OCI-M1 (cell line): ENCODE measurements at places on chromosomes 13 and 19.

DNA sequence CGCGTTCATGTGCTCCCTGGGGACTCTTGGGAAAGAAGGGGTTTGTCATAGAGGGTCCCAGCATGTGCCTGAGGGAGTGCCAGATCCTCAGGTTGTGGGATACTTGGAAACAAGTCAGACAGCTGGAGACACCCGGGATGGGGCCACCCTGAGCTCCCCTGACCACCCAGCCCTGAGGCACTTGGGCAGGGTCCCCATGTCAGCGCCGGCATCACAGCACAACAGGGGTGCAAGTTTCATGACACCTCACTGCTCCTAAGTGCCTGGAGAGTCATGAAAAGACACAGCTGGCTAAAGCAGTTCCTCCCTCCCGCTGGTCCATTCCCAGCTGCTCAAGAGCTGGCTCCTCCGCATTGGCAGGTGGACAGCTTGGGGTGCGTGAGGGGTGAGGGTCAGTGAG, 102.7 kb downstream of the KDM4B start:
- no peak for DNase-seq

DNA sequence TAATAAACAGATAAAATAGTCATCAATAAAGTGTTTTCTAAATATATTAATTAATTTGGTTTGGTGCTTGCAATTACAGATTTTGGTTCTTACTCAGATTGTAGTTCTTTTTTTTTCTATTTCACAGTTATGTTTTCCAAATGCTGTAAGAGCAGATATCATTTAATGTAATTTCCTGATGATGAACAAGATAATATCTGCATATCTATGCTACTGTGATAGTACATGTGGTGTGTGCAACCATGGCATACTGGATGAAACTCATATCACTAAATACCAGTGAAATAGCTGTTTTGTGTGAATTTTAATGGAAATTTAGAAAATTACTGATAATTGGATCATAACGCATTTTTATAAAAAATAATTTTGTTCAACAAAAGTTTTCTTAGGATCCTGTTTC, 88.8 kb upstream of the MAB21L1 start:
- DNase-seq, result no peak

DNA sequence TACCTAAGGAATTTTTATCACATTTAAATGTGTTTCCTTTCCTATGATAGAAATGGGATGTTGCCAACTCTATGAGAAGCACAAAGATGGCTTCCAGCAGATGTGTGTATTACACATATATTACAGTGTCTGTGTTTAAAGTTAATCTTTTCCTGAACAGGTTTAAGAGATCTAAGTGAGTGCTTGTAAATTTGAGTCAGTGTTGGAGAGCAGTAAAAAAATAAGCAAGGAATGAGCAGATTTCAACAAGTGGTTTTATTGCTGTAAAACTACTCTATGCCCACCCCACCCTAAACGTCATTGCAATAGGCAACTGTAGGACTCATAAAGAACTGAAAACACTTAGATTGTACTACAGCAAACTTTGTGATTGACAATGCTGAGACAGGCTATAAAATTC, 248.7 kb downstream of the KLF5 start:
- no peak for DNase-seq

DNA sequence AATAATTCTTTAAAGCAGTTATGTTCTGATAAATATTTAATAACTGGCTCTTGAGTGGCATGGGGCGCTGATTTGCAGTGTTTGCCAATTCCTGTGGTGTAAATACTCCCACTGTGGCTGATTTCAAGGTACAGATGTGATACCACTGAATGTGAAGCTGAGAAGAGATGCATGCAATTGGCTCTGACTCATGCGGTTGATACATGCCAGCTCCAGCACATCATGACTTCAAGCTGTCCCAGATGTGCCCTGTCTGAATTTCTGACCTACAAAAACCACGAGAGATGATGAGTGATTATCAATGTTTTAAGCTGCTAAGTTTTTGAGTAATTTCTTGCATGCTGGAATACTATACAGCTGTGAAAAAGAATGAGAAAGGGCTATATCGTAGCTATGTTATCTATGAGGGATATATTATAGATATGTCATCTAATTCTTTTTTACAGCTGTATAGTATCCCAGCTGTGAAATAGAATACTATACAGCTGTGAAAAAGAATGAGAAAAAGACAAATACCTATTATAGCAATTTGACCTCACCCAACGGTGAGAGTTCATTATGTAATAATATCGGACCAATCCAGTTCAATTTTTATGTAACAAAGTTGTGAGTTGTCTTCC, 7.6 kb upstream of the ACSBG2 start:
- no peak for DNase-seq

- DNase-seq, result no peak
Observed at GRCh38 chr19:20928371-20928770, 5.3 kb downstream of the ZNF85 start.

- no peak for DNase-seq
Observed at GRCh38 chr19:58063712-58064111, 4.6 kb downstream of the ZNF135 start.

DNA sequence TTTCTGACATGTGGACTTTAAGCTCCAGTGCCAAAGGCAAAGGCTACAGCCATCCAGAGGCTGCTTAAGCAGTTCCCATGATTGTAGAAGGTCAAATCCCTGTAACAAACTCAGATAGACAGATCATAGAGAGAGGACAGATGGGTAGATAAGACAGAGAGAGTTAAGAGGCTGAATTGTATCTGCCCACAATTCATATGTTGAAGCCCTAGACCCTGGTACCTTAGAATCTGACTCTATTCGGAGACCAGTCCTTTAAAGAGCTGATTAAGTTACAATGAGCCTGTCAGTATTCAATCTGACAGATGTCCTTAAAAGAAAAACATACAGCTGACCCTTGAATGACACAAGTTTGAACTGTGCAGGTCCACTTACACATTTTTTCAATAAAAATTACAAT, 115.2 kb downstream of the RAP2A start:
- no peak for DNase-seq

DNA sequence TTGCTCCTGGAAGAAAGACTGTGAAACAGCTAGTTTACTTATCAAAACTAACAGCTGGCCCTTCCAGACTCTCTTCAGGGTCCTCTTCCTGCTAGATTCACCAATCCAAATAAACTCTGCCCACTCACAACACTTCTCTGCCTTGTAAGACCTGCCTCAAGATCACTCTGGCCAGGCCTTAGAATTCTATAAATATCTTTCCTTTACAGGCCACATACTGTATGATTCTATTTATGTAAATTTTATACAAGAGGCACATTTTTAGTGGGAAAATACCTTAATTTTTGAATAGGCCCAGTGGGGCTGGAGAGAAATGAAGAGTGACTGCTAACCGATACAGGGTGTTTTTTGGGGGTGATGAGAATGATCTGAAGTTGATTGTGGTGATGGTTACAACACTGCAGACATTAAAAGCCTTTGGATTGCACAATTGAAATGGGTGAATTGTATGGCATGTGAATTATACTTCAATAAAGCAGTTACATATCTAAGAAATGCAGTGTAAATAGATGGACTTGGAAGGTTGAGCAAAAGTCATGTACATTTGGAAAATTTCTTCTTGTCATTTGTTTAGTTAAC, 141.8 kb downstream of the GPC5 start:
- DNase-seq, result peak; percentile 95

GRCh38 chr13:100883453-100883852, 208.9 kb upstream of the TMTC4 start:
- DNase-seq, result peak; percentile 1

- DNase-seq, result no peak
Observed at GRCh38 chr19:51119101-51119500, 5.6 kb upstream of the SIGLEC9 start.

- DNase-seq, result no peak
Observed at GRCh38 chr13:20908714-20909497, 6.4 kb upstream of the XPO4 start.

DNA sequence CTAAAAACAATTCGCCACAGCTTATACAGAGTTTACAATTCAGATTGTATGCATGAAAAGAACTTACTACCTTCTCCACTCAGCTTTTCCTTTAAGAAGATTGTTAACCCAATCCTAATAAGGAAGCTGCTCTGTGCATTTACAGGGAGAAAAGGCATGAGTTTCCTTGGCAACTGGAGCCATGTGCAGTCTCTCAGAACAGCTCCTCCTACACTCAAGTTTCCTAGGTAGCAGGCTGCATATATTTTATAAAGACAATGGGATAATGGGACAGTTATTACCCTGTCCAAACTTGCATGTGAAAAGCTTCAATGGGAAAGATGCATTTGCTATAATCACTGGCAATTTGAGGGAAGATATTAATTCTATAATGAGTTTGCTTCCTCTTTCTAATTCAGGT, 125.5 kb upstream of the TRPC4 start:
- DNase-seq, result peak; percentile 39

- DNase-seq, result no peak
Observed at GRCh38 chr19:16018106-16018755, 58.1 kb upstream of the TPM4 start.

GRCh38 chr19:52453324-52454094, at the start of gene ZNF578:
ZNF578 (plus strand) TSS chr19:52453553; CDS start chr19:52501846, 48,293 bp downstream.
- peak; percentile 98 for DNase-seq

DNA sequence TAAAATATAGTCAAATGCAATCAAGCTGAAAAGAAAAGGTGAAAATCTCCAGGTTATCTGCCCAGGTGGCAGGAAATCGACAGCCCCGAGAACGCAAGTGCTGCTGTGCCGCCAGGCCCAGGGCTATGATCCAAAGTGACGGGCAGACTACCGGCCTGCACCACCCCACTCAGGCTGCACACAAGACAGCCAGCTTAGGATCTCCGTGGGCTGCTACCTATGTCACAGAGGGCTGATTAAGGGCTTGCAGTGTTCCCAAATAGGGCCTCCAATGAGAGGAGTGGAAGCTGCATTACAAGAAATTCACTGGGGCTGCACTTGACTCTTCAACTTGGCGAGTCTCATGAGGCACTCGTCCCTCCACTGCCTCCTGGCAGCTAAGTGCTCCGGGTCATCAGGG, 121.8 kb downstream of the CRYL1 start:
- no peak for DNase-seq

DNA sequence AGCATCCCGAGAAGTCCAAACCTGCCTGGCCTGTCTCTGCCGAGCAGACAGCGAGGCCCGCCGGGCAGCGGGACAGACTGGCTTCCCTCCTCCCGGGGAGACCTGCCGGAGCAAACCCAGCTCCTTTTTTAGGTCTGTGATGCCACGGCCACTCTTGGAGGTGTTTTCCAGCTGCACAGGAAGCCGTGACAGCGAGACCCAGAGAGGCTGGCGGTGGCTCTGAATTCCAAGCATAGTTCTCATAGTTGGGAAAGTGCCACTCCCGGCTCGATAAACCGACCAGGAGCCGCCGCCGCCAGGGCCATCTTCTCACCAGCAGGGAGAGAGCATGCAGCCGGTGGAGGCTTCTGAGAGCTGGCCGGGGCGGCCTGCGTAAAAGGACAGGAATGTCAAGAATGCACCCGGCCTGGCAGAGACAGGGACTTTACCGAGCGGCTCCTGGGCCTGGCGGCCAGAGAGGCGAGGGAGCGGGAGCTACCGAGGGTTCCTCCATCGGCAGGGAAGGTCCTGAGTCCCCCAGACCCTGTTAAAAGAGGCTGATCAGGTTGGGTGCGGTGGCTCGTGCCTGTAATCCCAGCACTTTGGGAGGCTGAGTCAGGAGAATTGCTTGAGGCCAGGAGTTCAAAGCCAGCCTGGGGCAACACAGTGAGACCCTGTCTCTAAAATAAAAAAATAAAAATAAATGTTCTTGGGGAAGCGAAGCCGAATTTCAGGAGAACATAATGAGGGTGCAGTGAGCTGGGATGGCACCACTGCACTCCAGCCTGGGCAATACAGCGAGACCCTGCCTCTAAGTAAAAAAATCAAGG, 64.9 kb downstream of the GADD45B start:
- no peak for DNase-seq

- peak; percentile 24 for DNase-seq
Observed at GRCh38 chr19:35908010-35908441, at the start of gene TYROBP. TYROBP (minus strand) TSS chr19:35908295; CDS start chr19:35908228, 67 bp downstream.

DNA sequence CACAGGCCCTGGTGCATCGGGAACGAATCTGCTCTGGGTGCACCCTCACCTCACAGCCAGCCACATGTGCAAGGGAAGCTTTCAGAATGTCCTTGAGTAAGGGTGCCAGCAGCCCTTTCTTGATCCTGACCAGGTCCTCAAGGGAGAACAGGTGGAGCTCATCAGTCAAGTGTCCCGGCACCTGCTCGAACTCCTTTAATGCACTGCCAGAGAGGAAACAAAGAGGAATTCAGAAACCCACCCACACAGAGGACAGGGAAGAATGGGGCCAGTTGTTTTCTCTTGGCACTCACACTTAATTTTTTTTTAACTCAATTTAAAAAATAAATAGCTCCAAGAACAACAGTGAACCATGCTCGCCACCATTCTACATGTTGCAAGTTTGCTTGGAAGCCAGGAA, 41.7 kb downstream of the RUBCNL start:
- DNase-seq, result no peak

GRCh38 chr19:2302319-2303210, 5.4 kb downstream of the LINGO3 start:
- no peak for DNase-seq

DNA sequence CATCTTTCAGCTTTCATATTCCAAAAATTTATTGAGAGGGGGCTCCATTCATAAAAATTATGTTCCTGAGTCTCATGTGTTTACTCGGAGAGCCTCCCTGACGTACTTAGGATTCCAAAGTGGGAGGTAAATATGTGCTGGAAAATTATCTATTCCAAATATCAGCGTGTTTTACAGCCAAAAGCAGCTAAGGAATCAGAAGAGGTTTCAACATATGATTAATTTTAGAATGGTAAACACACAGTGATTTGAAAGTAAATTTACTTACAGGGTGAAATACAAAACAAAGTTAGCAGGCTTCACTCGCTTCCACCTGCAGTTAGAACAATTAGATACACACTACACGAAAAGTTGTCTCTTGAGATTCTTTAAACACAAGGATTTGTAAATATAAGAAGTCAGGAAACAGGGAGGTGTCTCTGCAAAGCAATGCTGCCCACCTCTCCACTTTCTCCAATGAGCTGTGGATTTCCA, 313.8 kb upstream of the NBEA start:
- DNase-seq, result no peak

DNA sequence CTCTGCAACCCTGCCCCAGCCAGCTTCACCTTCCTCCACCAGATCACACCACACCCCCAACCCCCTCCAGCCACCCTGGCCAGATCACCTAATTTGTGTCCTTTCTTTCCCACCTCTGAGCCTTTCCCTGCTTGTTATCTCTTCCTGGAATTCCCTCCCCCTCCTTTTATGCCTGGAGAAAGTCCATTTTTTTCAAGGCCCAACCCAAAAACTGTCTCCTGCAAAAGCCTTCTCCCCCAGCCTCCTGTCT, 5.3 kb upstream of the TLE2 start:
- DNase-seq, result no peak

DNA sequence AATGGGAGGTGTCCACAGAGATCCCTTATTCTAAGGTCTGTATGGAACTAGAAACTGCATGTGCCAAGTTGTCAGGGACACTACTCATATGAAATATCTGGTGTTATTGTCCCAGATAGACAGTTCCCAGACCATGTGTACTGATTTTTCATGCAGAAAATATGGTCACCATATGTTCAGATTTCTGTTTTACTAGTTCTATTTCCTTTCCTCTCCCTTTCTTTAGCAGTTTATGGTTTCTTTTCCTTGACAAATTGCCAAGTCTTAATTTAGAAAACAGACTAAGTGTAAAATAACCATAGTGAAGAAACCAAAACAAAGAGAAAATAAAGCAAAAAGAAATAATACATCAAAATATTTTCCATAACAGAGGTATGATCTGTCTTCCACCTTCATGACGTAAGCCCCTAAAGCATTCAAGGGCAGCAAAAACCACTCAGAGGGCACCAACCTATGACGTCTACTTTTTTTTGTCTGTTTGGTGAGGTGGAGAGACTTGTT, 248.5 kb downstream of the KCTD12 start:
- DNase-seq, result no peak
